HS-27A (cell line): ENCODE measurements at places on chromosomes 5 and 9.
A peak's percentile ranks its signal among the peaks of the same experiment; 100 is the strongest.

- DNase-seq = no peak
These were observed 82.7 kb downstream of the HSD17B3 start for GRCh38 chr9:96219026-96219899.

DNA sequence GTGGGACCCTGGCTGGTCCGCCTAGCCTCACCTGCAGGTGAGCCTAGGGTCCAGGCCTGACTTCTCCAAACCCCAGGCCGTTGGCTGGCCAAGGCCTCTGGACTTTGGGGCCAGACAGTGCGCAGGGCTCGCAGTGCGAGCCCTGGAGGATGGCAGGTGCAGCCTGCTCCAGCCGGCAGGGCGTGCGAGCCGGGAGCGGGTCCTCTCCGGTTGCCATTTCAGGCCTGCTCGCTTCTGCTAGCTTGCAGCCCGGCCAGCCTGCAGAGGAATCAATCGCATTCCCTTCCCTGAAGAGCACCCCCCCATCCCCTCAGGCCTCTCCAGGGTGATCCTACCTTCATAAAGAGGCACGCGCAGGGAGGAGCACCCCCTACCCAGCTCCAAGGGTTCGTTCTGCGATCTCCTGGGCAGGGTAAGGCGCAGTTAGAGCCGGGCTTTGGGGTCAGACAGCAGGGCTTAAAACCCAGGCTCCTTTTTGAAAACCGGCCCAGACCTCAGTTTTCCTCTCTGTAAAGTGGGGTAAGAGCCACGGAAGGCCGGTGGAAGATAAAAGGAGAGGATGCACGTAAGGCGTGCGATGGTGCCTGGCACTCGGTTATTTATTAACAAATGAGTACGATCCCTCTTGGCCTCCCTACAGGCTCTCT is 6.2 kb downstream of the BARHL1 start:
- no peak for DNase-seq

DNA sequence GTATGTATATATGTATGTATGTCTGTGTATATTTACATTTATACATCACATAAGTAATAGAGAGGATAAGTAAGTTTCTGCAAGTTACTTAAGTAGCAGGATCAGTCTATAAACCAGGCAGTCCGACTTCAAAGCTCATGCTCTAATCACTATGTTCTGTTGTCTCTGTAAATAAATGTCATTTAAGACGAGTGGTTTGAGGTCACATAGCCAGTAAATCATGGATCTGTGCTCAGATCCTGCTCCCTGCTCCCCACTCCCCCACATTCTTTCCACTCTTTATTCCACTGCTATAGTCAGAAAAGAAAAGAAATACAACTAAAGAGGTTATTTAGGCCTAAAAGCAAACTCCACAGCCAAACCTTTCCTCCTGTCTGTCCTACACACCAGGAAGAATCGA is 90.4 kb downstream of the SERINC5 start:
- no peak for DNase-seq

DNA sequence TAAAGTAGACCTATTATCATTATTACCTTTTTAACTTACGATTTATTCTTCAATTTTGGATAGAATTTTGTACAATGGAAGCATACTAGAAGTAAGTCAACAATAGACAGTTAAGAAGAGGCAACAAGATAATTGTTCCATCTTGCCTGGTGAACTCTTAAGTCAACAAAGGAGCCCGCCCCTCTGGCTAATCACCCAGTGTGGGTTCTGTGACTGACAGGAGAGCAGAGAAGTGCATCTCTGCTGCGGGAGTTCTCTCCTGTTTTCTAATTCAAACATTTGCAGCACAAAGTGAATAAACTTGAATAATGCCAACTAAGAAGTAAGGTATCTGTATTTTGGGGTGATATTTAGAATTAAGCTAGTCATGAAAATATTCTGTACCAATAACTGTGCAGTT is 6.7 kb upstream of the ISL1 start:
- no peak for DNase-seq

DNA sequence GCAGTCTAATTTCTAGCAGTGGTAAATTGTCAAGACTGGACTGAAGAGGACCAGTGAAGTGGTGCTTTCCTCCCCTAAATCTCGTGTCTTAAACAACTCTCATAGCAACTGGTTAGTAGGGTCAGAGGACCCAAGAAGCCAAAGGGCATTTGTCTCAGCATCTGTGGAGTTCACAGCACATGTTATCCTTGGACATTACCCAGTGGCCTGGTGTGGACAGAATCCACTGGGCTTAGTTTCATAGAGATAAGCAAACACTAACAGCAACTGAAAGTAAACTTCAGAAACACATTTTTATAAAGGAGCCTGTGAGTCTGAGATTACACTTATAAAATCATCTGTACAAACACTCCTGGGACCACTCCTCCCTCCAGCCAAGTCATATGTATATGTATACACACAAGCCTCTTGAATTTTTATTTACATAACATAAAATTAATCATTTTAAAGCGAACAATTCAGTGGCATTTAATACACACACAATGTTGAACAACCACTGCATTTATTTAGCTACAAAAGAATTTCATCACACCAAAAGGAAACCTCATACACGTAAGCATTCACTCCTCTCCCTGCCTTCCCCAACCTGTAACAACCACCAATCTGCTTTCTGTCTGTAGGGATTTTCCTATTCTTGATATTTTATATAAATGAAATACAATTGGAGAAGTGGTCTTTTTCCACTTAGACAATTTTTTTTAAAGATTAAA is 457.8 kb downstream of the RASEF start:
- DNase-seq = no peak

- no peak for DNase-seq
These were observed 43.4 kb upstream of the FUBP3 start for GRCh38 chr9:130535818-130536521.

DNA sequence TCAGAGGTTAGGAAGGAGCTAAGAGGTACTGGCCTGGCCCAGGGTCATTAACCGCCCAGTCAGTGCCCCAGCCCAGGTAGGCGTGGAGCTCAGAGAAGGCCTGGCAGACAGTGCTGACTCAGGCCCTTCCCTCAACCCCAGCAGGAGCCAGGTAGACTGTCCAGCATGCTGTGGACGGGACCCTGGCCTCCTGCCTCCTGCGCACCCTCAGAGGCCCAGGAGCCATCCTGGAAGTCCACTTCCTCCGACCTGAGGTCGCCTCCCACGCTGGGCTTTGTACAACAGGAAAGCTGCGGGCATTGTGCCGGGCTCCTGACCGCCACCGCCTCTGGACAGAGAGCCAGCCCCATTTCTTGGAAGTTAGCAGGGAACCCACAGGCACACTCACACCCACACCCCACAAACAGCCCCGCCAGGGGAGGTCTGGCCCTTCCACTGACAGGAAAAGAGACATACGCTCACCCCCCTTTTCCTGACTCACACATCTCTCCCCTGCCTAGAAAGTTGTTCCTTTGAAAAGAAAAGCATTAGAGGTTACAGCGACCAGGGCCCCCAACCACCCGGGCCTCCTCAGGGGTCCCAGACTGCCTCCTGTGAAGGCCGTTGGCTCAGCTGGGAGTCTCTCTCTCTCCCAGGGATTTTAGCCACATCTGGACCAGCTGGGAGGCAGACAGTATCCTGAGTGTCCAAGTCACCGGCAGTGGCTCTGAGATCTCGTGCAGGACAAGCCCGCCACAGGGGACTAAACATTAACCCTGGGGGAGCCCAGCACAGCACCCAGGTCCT is 7.7 kb downstream of the RALGDS start:
- no peak for DNase-seq

- DNase-seq = no peak
These were observed 76.1 kb downstream of the TLE1 start for GRCh38 chr9:81613002-81613812.

- no peak for DNase-seq
These were observed 47.5 kb upstream of the SLC1A1 start for GRCh38 chr9:4442806-4443205.

DNA sequence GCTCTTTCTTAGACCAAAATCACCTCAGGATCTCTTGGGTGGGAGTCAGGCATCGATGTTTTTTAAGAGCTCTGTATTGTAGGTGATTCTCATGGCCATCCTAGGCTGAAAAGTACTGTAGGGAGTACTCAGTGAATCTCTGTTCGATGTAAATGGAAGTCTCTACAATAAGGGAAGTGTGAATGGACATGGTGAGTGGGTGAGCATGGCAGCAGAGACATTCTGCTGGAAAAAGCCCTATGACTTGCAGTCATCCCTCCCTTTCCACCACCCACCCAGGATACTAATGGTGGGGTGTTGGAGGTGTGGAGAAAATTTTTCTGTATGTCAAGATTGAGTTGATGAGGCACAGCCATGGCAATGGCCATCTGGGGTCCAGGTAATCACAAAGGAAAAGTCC is 30.9 kb downstream of the ZNF366 start:
- no peak for DNase-seq

DNA sequence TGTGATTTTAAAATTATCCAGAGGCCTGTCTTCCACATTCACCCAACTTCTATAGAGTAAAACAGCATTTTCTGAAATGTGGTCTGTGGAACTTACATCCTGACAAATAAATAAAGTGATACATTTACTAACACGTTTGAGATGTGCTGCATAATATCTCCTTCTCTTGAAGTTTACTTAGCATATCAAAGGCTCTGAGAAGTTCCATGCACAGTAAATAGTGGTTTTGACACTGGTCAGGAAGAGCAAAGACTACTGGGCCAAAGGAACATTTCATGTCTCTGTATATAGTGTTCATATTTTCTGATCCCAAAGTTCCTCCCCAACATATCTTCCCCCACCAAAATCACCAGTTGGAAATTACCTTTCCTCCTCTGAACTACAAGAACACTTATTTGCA is 30.5 kb upstream of the TARS1 start:
- DNase-seq = no peak

GRCh38 chr5:124395287-124395686 is 351.2 kb downstream of the ZNF608 start:
- DNase-seq = no peak

DNA sequence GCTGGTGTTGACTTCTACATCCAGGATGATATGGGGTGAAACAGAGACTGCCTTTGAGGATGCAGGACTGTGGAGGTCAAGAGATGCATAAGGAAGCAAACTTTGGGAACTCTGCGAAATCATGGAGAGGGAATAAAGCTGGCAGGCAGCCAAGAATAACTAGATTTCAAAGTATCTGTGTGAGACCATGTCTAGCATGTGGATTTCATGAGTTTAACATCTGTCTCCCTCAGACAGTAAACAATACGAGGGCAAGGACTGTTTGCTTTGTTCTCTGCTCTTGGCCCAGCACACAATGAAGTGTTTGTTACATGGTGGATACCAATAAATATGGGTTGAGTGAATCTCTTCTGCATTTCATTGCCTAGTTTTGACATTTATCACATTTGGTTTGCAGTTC is 71.3 kb downstream of the RASEF start:
- no peak for DNase-seq

GRCh38 chr5:58793888-58794657 is 211.2 kb downstream of the RAB3C start:
- DNase-seq = no peak

- DNase-seq = no peak
These were observed 237.2 kb downstream of the TRPM3 start for GRCh38 chr9:70883963-70884793.

- no peak for DNase-seq
These were observed 64.7 kb downstream of the BARX1 start for GRCh38 chr9:93890436-93890935.

- DNase-seq = peak; percentile 7
These were observed 764 bp downstream of the CAMLG start for GRCh38 chr5:134738963-134739661.

DNA sequence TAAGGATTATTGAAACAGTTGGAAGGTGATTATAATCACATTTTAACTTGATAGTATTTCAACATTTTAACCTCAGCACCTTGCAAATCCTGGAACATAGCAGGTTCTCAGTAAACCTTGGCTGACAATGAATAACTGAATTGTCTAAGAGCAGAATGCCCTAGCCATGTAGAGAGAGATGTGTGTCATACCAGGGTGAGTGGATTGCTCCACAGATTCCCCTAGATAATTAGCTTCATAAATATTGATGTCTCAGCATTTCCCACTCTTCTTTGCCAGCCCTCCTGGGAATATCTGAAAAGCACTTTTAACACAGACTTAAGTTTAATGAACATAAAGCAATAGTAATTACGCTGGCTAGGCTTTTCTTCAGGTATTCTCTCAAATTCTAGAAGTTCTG is 363.5 kb downstream of the MAN2A1 start:
- no peak for DNase-seq

- DNase-seq = no peak
These were observed 7.9 kb downstream of the CMYA5 start for GRCh38 chr5:79697222-79698170.

DNA sequence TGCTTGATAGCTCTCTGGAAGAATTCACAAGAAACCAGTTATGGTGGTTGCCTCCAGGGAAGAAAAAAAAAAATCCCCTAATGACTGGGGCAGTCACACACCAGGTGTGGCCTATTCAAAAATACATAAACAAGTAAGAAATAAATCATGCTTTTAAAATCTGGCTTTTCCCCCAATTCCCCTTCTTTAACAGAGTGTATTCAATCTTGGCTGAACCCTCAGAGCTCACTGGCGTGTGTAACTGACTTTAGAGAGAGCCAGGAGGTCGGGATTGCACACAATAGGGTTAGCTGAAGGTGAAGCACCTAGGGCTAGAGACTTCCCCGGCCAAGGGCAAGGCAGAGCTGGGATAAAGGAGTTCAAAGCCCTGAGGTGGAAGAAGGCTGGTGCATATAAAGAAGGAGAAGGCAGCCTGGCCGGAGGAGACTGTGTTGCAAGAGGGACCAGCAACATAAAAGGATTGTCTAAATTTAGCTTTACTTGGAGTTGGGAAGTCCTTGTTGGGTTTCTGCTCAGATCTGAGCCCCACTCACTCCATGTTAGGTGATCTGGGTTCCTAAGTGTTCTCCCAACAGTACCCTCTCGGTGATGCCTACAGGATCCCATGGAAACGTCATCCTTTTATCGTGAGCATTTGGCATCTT is 19.7 kb downstream of the FNBP1 start:
- no peak for DNase-seq

GRCh38 chr5:142013734-142014521 is 1.1 kb upstream of the GNPDA1 start:
- no peak for DNase-seq

DNA sequence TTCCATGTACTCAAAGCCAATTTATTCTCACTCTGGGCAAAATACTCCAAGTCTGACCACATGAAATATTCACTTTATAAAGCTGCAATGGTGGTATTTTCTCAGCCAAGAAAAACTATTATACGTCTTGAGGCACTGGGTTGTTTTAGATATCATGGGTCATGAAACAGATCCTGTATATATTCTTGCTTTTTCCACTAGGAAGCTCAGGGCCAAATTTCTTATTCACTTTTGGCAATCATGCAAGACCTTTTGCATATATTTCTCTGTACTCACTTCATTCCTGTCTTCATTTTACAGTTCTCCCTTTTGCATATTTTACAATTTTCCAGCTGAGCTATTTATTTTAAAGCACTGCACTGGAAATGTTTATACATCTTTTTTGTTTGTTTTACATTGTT is 49.8 kb downstream of the GABBR2 start:
- DNase-seq = no peak

DNA sequence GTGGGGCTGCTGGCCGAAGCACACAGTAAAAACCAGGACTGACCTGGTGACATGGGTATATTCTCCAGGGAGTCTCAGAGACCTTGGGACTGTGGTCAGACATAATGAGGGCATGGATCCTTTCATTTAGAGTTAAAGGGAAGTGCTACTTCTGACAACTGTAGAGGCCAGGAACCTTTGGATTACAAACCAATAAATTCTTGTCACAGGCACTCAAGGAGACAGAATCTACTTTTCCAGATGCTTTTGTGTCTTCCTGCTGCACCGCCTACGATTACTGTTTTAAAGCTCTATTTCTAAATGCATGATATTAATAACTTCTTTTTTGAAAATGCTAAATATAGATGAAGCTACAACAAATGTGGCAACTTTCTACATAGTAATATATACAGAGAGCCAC is 106.5 kb upstream of the LPAR1 start:
- no peak for DNase-seq
